ENCODE measurements at places on chromosomes 4 and X.

GRCh38 chr4:178198691-178199090, 756.5 kb upstream of the AGA start:
- no peak for DNase-seq

- no peak for DNase-seq
Measured at GRCh38 chr4:111713276-111713675, 432.0 kb upstream of the FAM241A start.

GRCh38 chr4:137514406-137515111, 17.7 kb downstream of the PCDH18 start:
- DNase-seq = no peak

GRCh38 chrX:23333842-23334520, 668 bp upstream of the PTCHD1 start:
- no peak for DNase-seq

DNA sequence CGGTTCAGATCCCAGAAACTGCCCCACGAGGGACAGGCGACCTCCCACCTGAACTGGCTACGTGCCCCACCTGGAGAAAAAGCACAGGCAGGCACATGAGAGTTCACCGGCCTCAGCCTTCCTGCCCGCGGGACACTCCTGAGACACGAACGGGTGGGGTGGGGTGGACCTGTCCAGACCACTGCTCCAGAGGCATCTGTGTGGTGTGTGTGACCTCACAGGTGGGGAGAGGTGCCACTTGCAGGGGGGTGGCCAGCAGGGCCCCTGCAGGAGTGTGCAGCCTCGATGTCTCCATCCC, 18.5 kb downstream of the NELFA start:
- no peak for DNase-seq

GRCh38 chr4:113636438-113636818, 125.1 kb downstream of the CAMK2D start:
- no peak for DNase-seq

GRCh38 chr4:127251423-127251822, 381.3 kb upstream of the INTU start:
- no peak for DNase-seq

DNA sequence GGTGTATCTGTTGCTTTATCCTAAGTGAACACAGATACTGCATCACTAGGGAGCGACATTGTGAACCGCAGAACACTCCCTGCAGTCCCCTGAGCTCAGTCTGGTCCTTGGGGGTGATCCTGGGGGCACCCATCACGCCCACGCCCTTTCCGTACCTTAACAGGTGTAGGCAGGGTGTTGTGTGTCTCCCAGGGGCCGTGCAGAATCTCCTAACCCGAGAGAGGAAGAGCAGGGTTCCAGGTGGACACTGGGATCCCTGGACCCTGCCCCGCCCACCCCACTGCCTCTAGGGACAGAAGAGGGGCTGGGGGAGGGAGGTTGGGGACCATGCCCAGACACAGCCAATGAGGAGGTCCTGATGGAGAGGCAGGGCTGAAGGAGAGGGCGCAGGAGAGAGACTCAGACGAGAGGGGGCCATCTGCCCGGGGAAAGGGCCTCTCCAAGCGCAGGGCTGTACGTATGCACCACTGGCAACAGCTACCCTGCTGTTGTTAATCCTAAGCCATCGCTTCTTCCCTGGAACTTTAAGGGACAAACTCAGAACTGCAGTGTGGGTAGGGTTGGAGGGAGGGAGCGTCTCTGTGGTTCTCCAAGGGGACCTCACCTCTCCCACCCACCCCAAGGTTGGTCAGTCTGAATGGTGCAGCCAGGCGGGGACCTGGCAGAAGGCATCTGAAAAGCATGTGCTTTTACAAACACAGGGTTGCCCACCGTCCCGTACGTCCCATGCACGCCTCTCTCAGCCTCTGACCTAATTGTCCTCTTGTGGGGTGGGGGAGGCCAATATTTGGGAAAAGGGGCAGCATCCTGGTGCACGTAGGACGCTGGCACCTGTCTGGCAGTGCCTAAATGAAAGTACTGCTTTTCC, 2.5 kb downstream of the P2RY8 start:
- DNase-seq = no peak

DNA sequence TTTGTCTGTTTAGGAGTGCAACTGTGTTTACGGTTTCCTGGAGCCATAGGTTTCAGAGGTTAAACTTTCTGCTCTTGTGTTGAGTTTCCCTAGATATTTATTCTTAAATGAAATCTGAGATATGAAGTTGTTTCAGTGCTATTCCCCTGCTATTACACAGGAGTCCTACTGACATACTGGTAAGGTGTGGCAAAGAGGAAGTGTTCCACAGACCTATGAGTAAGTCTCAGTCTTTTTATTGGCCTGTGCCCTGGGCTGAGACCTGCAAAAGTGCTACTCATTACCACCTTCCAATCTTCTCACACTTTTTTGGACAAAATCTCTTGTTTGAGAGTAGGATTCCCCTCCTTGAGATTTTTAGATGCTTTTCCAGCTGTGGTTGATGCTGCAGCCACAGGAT, 35.6 kb upstream of the MAGEA8 start:
- DNase-seq = no peak

DNA sequence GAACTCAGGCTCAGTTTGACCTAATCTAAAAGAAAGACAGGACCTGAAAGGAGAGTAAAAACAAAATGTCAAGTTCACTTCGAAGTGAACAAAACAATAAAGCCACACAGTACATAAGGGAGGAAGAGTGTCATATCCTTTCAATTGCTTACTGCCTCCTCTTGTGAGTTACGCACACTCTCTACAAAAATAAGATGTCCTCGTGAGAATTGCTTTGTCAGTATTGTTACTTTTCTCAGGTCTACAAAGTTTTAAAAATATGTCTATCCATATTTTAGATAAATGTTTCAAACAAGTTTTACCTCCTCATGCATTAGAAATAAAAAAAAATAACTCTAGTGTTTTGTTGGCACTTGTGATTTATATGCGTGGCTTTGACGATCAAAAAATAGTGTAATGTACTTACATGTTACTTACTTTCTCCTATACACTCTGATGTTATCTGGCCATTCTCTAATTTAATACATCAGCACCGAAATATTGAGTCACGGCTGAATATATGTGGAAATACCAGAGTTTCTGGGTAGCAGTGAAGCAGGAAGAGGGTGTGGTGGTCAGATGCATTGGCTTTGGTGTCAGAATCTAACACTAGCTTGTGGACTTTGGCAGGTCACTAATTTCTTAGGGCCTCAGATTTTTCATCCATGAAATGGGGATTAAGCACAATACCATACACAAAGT, 8.1 kb upstream of the MRPL1 start:
- no peak for DNase-seq

Data from stimulated activated CD4-positive, alpha-beta T cell treated with anti-CD3 and anti-CD28 coated beads, TNF-alpha, amount 100 ng/mL, for 1 hour (primary cell).